Spleen (tissue), 13 donors: ENCODE measurements at places on chromosomes 3 and 15. TPM values are rescaled to one million over a fixed set of nuclear protein-coding genes. Genes with fewer than 3 reads are reported as not detected.

DNA sequence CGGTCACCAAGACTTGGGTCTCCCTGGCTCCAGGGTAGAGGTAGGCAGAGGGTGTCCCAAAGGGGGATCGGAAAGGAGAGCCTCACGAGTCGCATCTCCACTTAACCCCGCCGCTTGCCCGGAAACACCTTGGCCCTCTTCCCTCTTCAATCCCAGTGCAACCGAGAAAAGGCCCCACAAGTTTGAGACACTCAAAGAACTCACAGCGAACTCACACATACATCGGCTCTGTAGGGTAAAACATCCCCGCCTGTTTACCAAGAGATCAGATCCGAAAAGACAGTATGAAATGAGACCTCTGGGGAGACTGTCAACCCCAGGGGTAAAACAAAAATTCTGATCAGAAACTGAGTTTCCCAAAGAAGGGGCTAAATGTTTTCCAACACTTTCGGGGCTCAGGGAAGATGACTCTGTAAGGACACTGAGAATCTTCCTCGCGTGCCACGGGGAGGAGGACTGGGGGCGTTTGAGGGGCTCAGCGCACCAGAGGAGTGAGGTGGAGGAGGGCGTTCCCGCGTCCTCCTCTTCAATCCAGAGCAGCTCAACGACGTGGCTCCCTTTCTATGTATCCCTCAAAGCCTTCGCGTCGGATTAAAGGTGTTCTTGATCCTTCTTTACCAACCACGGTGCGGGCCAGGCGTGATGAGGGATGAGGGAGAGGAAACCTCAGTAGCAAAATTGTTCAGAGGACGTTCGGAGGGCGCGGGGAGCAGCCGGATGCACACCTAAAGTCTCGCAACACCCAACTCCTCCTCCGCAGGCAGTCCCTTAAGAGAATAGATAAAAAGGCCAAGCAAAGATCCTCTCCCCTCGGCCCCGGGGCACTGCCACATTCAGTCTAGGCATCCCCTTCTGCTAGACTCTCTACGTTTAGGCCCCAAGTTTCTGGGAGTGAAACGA lies 3.7 kb downstream of the WNT5A start:
- DNase-seq = no peak

DNA sequence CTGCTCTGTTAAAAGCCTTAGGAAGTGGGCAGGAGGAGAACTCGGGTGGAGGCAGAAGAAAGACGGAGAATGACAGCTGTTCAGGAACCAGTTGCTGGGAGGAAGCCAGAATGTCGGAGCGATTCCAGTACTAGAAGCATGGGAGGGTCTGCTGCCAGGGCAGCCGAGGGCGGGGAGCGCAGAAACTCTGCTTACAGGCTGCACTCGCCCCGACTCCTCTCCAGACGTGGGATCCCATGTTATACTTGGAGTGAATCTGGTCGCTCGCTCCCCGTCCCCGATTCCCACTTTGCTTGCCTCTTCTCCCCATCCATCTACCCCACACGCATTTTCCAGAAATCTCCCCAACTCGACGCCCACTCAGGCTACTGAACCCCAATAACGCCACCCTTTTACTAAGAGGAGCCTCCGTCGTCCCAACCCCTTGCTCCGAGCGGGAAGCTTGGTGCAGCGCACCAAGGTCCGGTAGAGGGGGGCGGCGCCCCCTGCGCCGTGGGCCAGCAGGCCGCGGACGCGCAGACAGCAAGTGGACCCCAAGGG lies 665 bp downstream of the GATM start:
- no peak for DNase-seq

GRCh38 chr15:22895465-22896190 lies 57.2 kb downstream of the NIPA2 start:
- peak; percentile 56 for DNase-seq

DNA sequence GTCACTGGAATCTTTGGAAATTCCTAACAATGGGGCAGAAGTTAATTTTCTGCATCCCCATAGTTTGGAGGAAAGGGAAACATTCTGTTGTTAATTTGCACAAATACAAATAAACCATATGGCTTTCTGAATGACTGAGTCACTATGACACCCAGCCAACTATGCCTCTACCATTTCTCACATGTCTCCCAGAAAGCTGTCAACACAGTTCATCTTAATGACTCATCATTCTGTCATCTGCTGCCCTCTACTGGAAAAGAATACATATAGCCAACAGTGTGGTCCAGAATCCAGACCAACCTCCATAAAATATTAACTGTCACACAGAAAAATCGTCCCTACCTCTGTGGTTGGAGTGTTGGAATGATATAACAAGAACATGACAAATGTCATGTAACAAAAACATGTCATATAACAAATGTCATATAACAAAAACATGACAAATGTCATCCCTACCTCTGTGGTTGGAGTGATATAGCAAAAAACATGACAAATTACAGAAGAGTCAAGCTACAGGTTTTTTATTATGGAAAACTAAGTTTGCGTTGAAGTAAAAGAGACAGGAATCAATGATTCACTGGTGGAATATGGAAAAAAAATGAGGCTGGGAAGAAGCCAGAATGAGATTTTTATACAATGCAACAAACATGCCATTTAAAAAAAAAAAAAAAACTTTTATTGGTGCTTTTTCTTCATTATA lies 47.7 kb upstream of the GYG1 start:
- DNase-seq = no peak

- no peak for DNase-seq
Measured at GRCh38 chr15:79373113-79373512, 59.0 kb upstream of the MINAR1 start.

DNA sequence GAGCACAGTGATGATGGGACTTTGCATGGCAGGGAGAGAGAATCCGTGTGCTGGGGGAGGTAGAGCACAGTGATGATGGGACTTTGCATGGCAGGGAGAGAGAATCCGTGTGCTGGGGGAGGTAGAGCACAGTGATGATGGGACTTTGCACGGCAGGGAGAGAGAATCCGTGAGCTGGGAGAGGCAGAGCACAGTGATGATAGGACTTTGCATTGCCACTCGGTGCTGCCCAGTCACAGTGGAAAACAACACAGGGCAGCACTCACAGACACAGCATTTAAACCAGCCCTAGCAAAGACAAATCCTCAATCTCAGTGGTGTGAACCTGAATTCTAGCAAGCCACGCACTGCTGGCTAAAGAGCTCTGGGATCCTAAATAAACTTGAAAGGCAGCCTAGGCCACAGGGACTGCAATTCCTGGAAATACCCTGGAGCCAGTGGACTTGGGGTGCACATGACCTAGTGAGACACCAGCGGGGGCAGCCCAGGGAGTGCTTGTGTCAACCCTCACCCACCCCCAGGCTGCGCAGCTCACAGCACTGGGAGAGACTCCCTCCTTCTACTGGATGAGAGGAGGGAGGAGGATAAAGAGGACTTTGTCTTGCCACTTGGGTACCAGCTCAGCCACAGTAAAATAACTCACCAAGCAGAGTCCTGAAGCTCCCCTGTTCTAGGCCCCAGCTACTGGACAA lies 23.4 kb upstream of the TNK2 start:
- no peak for DNase-seq

DNA sequence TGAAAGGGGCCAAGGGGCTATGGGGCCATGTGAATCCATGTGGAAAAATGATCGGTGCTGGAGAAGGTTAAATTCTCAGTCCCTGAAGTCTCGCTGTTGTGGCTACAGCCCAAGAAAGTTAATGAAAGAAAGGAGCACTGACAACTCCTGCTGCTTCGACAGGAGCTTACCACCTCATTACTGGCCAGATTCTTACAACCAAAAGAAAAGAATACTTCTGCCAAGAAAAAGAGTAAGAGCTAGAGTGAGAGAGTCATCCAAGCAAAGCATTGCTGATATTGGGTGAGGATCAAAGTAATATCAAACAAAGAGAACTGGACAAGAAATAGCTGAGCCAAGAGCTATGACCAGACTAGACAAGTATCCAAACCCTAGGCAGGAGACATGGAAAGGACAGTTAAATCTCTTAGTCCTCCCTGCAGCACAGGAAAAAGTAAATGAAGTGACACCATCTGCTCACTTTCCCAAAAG lies 348.4 kb upstream of the PLSCR5 start:
- no peak for DNase-seq

DNA sequence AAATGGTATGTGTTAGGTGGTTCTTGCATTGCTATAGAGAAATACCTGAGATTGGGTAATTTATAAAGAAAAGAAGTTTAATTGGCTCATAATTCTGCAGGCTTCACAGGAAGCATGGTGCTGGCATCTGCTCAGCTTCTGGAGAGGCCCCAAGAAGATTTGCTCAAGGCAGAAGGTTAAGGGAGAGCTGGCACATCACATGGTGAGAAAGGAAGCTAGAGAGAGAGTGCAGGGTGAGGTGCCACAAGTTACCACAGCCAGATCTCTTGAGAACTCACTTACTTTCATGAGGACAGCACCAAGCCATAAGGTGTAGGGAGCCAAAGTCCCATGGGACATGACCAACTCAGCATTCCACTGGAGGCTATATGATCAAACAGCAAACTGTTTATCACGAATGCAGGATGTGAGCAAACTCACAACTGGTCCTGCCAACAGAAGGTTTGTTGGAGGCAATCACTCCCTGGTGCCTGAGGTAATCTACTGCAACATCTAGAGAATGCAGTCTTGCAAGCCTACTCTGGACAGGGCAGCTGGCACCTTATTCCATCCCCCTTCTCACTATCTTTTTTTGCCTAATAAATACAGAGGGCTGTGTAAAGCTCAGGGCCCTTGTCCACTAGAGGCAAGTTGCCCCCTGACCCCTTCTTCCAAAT lies 28.1 kb upstream of the CCR2 start:
- DNase-seq = no peak

GRCh38 chr3:40464339-40465110 lies 7.4 kb downstream of the RPL14 start:
- DNase-seq = no peak

DNA sequence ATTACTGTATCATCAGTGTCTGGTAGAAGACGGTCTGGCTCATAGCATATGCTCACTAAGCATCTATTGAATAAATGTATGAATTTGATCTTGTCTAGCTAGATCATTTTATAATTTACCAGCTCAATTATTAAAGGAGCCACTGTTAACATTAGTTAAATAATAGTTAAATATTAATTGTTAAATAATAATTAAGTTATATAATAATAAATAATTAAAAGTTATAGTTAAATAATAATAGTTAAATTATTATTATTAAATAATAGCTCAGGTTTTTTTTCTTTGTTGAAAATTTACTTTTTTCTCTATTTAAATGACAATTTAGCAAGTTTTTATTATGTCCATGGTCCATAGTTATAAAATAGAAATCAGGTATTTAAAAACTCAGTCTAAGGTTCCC lies 274.4 kb downstream of the OXSM start:
- DNase-seq = no peak

Gene IL16
- polyA plus RNA-seq = 93.9 TPM

Gene SCN11A
- 2.6 TPM for polyA plus RNA-seq

Gene PRSS50
- not detected for polyA plus RNA-seq

Gene LRRC3B
- not detected for polyA plus RNA-seq

Gene KNL1
- polyA plus RNA-seq = 2.1 TPM

Gene LTK
- polyA plus RNA-seq = 5.3 TPM

Gene SLC28A1
- polyA plus RNA-seq = not detected

Gene LSAMP
- 0.45 TPM for polyA plus RNA-seq

Gene MUSTN1
- 17.8 TPM for polyA plus RNA-seq

Gene SLC33A1
- 6.7 TPM for polyA plus RNA-seq

Gene TNFSF10
- 27.5 TPM for polyA plus RNA-seq

Gene GOLGA8G
- polyA plus RNA-seq = not detected
